IMR-90 (cell line): ENCODE measurements at places on chromosomes 12 and 14. TPM values are rescaled to one million over a fixed set of nuclear protein-coding genes. Genes with fewer than 3 reads are reported as not detected.

The FAM222A gene
- total RNA-seq = under 0.01 TPM in 2 replicates

The CS gene
- total RNA-seq = 90.5 and 139 TPM in 2 replicates

The FGF23 gene
- total RNA-seq = not detected in 2 replicates

The KRT74 gene
- not detected in 2 replicates for total RNA-seq

The OTOGL gene
- 0.18 and 0.28 TPM in 2 replicates for total RNA-seq
